ENCODE measurements at places on chromosomes 16 and 17.

- no peak for DNase-seq
Observed at GRCh38 chr16:53068423-53068833, 13.6 kb downstream of the CHD9 start.

DNA sequence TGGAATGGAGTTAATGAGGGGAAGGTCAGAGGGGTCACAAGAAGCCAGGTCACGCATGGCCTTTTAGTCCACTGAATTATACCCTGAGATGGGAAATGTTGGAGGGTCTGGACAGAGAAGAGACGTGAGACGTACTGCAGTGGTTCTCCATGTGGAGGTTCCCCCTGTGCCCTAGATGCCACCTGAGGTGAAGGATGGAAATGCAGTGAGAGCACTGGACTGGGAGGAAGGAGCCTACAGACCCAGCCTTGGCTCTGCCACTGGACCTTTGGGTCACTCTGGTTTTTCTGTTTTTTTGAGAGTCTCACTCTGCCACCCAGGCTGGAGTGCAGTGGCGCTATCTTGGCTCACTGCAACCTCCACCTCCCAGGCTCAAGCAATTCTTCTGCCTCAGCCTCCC is 1.8 kb upstream of the PLSCR3 start:
- no peak for DNase-seq

DNA sequence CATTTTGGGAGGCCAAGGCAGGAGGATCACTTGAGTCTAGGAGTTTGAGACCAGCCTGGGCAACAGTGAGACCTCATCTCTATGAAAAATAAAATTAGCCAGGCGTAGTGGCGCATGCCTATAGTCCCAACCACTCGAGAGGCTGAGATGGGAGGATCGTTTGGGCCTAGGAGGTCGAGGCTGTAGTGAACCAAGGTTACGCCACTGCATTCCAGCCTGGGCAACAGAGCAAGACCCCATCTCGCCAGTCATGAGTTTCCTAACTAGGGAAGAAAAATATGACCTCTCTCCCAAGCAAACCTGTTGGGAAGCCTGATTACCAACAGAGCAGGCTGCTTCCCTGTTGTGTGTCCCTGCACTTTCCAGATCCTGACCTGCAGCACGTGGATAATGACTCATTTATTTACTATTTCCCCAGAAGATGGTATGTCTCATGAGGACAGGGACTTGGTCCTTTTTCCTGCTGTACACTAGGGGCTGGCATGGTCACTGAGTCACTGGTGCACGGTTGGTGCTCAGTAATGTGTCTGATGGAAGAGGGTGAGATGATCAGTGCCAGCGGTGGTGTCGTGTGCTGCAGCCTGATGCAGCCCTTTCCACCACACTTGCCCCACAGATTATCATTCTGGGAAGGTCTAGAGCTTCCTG is 30.8 kb downstream of the NMT1 start:
- no peak for DNase-seq

DNA sequence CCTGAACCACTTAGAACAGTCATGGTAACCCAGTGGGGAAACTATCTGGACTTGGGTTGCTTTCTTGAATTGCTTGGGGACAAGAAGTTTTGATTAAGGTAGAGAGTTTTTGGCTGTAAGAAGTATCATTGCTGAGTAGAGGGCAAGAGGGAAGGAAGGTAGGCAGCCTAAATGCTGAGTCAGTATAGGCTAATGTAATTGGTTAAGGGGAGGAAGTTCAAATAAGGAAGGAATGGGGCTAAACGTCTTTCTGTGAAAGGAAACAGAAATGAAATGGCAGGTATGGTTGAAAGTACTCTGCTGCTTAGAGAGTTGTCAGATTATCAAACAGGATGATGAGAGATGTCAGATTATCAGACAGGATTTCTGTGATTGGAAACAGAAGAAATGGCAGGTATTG is 20.3 kb downstream of the KPNB1 start:
- no peak for DNase-seq

GRCh38 chr17:67619555-67619954 is 98.2 kb upstream of the NOL11 start:
- no peak for DNase-seq

DNA sequence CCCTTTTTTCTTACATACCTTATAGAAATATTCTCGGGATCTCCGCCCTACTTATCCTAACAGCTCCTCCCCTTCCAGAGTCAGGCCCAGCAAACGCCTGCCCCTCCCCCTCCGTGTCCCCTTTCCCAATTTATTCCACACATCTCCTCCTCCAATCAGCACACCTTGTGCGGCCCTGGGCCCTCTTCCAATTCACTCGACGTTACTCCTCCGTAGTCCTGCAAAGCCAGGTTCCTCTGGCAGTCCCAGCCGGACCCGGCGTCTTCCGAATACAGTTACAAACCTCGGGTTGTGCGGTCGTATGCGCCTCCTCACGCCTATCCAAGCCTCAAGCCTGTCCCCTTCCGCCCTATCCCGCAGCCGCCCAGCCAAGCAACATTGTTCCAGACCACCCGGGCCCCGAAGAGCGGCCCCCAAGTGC is 677 bp downstream of the CBX1 start:
- DNase-seq, result peak; percentile 43

- DNase-seq, result peak; percentile 76
Observed at GRCh38 chr16:55488306-55488705, 9.3 kb downstream of the MMP2 start.

DNA sequence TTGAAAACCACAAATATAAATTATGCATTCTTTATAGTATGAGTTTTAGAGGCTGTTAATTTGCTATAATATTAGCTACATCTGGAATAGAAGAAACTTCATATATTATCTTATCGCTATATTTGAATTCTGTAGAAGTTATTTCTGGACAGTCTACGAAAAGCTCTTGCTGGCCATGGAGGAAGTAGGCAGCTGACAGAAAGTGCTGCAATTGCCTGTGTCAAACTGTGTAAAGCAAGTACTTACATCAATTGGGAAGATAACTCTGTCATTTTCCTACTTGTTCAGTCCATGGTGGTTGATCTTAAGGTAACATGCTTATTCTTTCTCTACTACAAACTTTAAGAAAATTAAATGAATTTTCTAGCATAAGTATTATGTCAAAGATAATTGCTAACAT is 96.8 kb downstream of the OMG start:
- no peak for DNase-seq

GRCh38 chr16:49542946-49543630 is 169.5 kb downstream of the C16orf78 start:
- DNase-seq, result no peak

GRCh38 chr17:76869496-76870376 is 1.5 kb downstream of the MGAT5B start:
- DNase-seq, result no peak

DNA sequence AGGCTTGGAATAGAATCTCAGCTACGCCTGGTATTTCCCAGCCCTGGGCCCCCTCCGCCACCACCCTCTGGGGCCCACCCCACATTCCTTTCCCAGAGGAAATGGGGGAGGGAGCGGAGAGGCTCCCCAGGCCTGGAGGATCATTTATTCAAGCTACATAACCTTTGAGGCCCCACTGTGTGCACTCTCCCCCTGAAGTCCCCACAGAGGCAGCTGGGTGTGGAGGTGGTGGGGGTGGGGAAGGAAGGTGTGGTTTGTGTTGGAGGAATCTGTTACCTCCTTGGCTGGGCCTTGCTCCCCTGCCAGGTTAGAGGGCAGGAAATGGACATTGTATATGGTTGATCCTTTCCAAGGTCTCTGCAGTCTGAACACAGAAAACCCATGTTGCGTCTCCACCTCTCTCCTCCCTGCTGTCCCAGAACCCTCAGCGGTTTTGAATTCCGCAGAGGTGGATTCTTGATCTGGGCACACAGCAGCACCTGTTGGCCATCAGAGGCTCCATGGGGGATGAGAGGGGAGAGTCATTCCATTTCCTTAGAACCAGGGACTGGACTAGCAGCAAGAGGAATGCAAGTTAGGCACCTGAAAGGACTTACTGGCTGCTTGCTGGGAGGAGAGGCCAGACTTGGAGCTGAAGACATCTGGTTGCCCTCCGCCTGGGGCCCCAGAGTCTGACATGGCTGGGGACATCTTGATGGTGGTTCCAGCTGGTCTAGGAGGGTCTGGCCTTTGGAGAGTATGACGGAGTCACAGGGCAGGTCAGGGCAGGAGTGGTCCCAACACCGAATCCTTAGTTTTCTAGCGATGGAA is 23.0 kb downstream of the ARHGAP23 start:
- peak; percentile 84 for DNase-seq
